Osteoblast (primary cell): ENCODE measurements at places on chromosomes 1 and 21.

DNA sequence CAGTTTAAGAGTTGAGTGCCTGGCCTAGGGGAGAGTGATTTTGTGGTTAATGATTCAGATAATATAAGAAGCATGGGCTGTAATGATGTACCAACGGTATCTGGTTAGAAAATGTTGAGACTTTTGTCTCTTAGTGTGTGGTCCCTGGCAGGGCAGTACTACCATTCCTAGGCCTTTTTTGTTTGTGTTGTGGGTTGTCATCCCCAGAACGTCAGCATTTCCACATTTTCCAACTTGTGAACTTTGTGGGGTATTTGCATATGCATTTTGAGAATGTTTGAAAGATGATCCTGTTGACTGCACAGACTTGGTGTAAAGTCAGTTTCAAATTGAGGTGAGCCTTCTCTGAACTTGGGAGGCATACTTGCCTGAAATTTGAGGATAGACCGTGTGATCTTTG, 11.4 kb downstream of the NEK7 start:
- DNase-seq: no peak

GRCh38 chr1:211566431-211567025, 12.4 kb downstream of the SLC30A1 start:
- no peak for DNase-seq

DNA sequence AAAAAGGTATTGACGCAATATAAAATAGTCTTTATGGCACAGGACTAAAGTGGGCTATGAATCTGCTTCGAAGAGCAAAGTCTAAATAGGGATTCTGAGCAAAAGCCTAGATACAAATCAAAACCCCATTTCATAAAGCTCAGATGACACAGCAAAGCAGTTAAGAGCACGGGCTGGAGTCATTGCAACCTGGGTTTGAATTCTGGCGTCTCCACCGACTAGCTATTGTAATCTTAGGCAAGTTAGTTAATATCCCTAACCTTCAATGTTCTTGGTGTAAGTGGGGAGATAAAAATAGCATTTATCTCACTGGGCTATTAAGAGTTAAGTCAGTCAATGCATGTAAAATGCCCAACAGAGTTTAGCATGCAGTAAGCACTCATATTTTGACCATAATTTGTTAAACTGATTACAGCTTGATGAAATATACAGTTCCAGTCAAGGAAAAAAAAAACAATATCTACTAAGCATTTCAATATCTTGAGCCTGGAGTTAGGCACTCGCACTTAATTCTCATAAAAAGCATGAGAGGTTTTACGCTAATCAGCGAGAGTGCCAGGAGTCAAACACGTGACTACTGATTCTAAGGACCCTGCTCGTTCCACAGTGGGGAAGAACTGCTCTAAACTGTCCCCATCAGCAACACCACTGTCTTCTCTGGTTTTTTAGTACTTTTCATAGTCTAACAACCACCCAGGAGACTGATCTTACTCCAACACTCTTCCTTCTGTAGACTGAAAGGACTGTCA, 75.5 kb downstream of the JAK1 start:
- DNase-seq: no peak

GRCh38 chr1:88774151-88774556, 90.1 kb downstream of the PKN2 start:
- DNase-seq: no peak

DNA sequence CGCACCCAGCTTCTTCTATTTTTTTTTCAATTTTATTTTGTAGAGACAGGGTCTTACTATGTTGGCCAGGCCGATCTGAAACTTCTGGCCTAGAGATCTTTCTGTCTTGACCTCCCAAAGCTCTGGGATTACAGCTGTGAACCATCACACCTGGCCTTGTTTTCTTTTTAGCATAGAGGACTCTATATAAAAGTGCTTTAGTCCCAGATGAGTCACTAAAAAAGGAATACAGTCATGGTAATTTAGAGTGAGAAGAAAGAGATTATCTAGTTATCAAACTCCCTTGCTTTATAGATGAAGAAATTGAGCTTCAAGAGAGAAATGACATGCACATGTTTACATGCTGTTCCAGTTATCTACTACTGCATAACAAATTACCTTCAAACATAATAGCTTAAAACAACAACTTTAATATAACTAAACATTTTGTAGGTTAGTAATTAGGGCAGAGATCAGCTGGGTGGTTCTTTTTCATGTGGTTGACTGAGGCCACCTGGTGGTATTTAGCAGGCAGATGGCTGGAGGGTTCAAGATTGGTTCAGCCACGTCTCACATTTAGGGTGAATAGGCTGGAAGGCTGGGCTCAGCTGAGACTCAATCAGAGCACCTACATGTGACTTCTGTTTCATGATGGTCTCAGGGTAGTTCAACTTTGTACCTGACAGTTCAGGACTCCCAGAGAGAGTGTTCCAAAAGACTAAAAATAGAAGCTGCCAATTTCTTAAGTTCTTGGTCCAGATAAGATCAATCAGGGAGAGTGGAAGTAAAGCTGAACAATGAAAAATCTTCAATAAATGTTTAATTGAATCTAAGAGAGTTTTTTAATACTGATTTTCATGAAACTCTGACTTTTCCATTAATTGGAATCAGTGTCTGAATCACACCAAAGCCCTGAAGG, 16.9 kb upstream of the MTF2 start:
- peak; percentile 47 for DNase-seq
